Amniotic stem cell (primary cell): ENCODE measurements at places on chromosomes 6 and 20.

DNA sequence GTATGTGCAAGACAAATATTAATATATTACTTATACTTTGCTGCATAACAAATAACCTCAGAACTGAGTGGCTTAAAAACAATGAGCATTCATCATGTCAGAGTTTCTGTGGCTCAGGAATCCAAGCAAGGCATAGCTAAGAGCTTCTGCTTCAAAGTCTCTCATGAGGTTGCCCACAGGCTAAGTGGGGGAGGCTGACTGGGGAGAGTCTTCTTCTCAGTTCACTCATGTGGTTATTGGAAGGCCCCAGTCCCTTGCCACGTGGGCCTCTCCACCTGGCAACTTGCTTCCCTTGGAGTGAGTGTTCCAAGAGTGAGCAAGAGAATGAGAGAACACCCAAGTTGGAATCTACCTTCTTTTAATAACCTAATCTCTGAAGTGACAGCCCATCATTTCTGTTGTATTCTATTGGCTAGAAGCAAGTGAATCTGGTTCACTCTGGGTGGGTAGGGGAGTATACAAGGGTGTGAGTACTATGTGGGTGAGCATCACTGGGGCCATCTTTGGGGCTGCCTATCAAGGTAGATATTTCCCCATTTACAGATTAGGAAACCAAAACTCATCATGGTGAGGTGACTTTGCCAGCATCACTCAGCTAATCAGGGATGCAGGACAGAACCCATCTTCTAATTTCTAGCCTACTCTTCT is 36.0 kb downstream of the DNAH8 start:
- DNase-seq = no peak

GRCh38 chr20:4985658-4986057 is 15.7 kb downstream of the SLC23A2 start:
- DNase-seq = no peak

GRCh38 chr20:50625986-50626677 is 65.2 kb downstream of the RIPOR3 start:
- no peak for DNase-seq

GRCh38 chr6:138815797-138816528 is 20.1 kb downstream of the ECT2L start:
- peak; percentile 33 for DNase-seq

DNA sequence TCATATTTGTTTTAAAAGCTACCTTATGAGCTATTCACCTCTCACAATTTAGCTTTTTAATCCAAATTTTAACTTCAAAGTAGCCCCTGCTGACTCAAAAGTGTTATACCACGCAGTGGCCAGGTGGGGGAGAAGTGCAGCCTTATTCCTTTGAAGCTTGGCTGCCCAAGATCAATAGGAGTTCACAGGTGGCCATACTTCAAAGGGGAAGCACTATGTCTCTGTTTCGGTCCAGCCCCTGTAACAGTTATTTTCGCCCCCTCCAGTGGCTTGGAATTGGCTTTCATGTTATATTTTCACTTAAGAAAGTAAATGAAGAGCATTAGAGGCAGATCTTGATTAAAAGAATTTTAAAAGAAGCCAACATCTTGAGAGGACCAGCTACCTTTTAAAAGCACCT is 608.4 kb downstream of the EPHA7 start:
- no peak for DNase-seq

DNA sequence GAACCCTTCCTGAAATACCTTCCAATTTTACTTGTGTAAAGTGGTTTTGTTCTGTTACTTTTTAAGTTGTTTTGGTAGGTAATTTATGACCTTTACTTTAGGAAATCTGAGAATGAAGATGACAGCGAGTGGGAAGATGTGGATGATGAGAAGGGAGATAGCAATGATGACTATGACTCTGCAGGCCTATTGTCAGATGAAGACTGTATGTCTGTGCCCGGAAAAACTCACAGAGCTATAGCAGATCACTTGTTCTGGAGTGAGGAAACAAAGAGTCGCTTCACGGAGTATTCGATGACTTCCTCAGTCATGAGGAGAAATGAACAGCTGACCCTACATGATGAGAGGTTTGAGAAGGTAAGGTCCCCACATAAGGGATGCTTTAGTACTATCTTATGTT is 6.6 kb upstream of the ZC2HC1B start:
- no peak for DNase-seq

- no peak for DNase-seq
These were observed 47.7 kb downstream of the CTNNBL1 start for GRCh38 chr20:37741570-37741969.

DNA sequence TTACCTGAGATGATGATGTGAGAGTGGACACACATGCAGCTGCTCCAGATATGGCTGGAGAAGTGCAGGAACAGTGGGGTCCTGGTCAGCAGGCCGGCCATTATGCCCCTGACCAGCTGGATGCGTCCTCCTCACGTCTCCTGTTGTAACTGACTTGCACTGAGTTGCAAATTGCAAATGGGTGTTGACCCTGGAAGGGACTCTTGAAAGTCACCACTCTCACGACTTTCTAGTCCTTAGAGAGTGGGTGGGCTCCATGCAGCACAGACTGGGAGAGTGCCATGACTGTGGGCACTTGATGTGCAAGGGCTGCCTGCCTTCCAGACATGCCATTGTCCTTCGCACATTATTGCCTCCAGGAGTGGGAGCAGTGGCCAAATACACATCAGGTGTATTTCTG is 10.8 kb downstream of the FAM83D start:
- DNase-seq = no peak

DNA sequence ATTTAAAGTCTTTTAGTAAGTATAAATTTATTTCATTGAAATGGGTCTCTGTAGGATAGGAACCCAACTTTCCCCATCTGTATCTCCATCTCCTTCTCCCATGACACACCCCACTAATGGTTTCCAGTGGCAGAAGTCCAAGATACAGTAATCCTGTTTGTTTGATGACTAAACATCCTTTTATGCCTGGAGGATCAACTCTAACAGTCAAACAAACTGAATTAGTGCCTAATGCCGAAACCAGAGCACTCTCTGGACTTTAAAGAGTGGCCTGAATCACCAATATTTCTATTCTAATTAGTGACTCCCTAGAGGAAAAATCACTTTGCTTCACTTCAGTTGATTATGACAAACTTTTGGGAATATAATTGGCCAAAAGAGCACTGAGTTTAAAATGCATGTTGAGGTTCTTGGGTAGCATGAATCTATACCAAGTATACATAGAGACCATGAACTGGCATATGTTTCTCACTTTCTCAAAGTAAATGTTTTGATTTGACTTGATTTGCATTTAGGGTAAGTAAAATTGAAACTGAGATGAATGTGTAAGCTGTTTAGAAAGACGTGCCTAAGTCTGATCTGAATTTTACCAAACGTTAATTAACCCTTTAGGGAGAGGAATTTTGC is 776.4 kb upstream of the NRSN1 start:
- DNase-seq = peak; percentile 71

DNA sequence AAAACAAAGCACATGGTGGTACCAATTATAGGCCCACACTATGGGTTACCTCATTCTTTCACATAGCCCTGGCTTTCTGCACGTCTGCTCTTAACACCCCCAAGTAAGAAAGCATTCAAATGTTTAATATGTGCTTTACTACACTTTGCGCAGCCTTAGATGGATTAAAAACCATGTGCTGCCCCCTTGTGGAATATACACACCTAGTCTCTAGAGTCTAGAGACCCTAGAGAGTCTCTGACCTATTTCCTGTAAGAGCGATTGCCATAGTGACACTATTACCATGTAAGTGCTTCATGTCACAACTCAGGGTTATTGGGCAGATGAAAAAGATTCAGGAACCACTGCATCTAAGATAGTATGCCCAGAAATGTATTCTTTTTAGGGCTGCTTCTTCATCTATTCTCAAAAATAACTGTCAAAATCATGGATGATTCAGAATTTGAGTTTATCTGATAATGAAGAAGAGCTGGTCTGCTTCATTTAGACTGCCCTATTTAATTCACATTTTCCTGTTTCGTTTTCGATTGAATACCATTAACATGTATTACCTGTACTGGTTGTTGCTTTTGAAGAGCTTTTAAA is 186.3 kb downstream of the ADGB start:
- DNase-seq = peak; percentile 13

GRCh38 chr6:119612911-119613381 is 263.4 kb upstream of the MAN1A1 start:
- DNase-seq = no peak

DNA sequence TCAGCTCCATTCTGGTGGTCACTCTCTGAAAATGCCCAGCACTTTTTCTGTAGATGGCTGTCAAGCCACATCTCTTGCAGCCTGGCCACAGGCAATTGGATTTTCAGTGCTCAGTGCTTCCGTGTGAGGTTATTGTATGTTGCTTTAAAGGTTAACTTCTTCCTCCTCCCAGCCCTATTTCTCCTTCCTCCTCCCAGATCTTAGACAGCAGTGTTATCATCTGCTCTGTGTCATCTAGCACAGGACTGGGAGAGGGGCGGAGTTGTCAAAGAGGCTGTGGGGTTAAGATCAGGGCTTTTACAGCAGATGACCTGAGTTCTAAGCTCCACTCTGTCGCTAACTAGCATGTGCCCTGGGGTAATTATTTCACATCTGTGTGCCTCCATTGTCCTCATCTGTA is 129.0 kb downstream of the PHACTR3 start:
- DNase-seq = no peak

DNA sequence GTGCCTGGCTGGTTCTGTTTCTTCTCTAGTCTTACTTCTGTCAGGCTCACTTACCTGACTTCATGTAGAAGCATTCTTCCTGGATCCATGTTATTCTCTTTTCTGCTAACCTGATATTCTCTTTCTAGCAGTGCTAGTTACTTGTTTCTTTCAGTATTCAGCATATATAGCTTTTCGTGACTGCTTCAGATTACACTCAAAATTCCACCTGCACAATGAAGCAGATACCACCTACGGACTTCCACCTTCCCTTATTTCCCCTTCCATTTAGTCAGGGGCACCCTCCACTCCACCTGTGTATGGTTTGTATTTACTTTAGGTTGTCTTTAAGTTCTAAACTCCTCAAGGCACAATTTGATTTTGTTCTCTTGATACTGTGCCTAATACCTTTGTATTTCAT is 36.8 kb downstream of the ZFAND3 start:
- DNase-seq = no peak

DNA sequence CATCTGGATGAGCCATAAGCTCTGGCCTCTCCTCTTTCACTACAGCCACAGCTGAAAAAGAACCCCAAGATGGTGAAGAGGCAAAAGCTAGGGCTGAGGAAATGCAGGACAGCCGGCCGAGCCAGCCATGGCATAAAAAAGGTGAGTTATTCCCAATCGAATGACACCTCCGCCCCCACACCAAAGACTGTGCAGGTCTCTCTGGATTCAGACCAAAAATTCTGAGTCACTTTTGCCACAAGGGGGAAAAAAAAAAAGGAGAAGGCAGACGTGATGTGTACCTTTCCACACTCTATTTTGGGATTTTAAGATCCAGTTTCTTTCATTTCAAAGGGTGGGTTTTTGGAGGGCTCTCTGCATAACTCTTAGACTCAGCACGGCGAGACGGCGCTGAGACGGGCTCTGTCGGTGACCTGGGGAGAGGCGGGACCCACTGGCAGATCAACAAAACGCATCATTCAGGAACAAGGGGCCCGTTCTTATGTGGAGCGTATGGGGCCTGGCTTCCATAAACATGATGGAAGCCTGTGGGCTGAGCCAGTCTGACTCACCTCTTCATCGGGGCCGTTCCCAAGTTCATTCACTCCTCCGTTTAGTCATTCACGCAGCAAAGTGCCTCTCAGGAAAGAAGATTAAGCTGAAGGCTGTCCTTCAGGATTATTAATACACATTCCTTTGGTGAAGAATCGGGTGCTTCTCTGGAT is 54.8 kb downstream of the NFATC2 start:
- DNase-seq = peak; percentile 53

DNA sequence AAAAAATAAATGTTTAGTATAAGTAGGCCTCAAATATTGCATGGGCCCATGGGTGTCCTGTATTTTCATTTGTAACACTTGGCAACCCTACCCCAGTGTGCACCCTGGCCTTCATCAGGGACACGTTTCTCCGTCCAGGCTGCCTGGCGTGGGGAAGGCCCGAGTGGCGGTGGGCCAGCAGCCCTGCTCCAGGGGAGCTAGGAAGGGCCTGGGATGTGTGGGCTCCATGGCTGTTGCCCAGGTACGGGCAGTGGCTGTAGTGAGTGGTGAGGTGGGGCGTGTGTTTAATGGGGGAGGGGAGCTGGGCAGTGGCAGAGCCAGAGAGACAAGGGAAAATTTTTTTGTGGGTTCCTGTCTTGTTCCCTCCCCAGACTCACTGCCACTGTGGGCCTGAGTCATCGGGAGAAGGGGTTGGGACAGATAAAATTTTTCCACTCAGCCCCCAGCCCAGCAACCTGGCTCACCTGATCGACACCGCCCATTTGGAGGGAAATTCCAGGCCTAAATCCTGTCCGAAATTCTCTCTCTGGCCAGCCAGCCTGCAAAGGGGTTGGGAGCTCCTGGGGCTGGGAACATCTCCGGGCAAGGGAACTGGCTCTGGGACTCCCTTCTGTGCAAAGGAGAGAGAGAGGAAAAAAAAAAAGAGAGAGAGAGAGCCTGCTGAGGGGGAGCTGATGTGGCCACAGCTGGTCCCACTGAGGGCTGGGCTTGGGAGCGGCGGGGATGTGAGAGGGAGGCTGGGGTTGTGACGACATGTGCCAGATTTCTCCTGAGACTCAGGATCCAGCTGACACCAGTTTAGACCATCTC is 32.5 kb upstream of the VEGFA start:
- DNase-seq = no peak

DNA sequence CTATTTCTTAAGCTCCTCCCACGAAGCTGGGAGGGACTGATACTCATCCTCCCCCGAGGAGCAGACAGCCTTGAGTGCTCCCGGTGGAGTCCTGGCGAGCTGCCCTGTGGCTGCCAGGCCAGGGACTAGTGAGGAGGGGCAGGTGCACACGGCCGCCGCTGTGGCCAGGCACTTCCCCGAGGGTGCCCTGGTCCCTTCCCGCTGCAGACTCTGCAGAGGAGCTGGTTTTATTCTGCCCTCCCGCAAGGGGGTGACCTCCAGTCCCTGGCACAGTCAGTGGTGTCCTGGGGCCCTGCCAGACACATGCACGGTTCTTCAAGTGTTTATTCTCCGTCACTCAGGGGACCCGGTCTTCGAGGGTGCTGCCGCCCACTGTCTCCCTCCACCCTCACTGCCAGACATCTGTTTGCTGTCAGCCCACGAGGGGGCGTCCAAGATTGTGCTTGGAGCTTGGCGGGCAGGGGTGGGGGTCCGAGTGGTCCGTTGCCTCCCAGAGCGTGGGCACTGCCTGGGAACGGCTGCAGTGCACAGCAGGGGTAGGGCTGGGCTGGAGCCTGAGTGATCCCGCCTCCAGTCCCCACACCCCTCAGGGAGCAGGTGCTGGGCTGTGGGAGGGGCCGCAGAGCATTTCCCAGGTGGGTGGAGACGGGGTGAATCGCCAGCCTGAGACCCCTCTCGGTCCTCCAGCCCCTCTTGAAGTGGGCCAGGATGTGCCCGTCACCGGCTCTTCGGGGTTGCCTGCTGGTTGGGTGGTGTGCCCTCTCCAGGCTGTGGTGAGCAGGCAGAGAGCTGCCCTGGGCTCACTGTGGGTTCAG is 3.1 kb upstream of the CABLES2 start:
- DNase-seq = no peak

GRCh38 chr6:35955970-35956369 is 35.1 kb upstream of the SRPK1 start:
- DNase-seq = no peak
